ENCODE measurements at places on chromosomes 1 and 21.

DNA sequence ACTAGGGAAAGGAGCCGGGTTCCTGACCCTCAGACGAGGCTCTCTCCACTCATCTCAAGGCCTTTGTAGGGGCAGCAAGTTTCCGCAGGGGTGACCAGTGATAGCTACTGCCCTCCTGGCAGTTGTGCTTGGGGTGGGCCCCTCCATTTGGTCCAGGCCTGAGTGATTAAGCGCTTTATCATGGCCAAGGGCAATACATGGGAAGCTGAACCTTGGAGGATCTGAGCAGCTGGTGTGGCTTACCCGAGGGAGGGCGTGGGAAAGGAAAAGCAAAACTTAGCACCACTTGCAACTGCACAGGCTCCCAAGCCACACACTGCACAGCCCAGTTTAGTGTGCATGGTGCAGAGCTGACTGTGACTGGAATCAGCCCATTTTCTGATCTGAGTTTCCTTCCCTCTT, 47.8 kb downstream of the GADD45A start:
- no peak for DNase-seq

- DNase-seq: no peak
These were observed 184.7 kb downstream of the ST6GALNAC3 start for GRCh38 chr1:76259270-76259669.

DNA sequence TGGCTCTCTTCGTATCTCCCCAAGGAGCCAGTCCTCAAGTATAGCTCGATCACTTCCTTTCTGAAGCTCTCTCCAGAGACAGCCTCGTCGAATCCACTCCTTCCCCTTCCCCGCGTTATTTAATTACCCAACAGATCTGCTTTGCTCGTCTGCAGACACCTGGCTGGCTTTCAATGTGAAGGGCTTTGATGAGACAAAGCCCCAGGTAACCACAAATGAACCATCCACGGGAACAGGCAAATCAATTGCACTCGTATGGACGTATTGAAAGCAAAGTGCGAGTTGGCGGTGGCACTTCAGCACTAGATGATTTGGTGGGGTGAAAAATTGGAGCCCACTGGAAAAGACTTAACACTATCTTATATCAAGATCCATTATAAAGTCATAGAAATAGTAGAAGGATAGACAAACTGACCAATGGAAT, 364 bp upstream of the BCAR3 start:
- DNase-seq: no peak

- peak; percentile 64 for DNase-seq
These were observed 3.0 kb upstream of the MDM4 start for GRCh38 chr1:204513117-204513716.

- DNase-seq: no peak
These were observed 96.6 kb downstream of the SEC16B start for GRCh38 chr1:177873238-177873637.

GRCh38 chr1:172273647-172274396, 146.7 kb upstream of the C1orf105 start:
- DNase-seq: no peak

DNA sequence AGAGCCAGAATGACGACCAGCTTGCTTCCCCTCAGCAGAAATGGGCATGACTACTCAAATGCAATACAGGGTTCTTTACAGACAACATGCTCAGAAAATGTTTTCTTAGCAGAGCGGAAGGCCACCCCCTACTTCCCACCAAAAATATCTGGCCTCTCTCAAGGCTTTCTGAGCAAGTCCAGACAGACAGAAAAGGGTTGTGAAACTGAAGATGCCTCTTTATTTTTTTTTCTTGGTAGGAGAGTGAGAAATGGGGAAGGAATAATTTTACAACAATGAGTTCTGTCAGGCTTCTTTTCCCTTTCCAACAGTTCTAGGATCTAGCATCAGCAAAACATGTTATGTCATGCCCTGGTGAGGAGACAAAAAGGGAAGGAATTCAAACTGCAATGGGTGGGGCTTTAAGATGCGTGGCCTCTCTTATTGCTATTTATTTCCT, 172.0 kb upstream of the CAMK1G start:
- DNase-seq: no peak

DNA sequence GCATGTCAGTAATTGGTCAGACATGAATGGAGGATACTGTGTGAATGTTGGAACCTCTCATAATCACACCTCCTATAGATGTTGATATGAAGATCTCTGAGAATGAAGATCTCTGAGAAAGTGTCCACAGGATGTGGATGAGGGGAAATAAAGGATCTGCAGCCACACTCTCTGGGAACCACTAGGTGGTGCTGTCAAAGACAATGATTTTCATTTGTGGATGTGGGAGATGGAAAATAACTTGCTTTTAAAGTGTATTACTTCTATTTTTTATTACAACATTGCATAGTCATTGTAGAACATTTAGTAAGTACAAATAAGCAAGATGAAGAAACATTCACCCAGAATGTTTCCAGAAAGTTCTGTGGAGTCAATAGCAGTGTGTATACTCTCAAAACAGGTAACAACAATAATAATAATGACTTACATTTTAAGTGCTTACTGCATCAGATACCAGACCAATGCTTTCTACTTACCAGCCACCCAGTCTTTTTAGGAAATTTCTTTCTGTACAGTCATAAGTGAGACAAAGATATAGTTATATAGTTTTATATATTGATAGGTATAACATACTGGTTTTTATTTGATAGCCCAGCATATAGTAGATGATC, 128.2 kb downstream of the ATG4C start:
- no peak for DNase-seq

GRCh38 chr21:28754127-28754611, 238.5 kb downstream of the LTN1 start:
- no peak for DNase-seq

DNA sequence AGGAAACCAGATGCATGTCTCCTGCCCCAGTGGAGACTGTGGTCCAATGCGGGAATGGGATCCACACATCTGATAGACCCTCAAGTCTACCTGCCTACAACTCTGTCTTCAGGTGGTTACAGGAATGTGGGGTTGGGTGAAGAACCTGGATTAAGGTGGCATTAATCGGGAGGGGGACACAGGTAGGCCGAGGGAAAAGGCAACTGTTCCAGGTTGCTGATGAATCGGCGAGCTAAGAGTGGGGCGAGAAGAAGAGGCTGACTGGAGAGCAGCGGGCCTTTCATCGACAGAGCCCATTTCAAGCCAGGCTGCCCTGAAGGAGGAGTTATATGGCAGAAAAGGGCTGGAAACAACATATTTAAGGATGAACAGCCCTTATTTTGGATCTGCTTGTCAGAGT, 836 bp downstream of the CD2 start:
- DNase-seq: peak; percentile 50

GRCh38 chr1:27576806-27577227, 27.1 kb downstream of the AHDC1 start:
- DNase-seq: no peak

- no peak for DNase-seq
These were observed 1109.3 kb downstream of the PLA2G4A start for GRCh38 chr1:187938092-187938491.

DNA sequence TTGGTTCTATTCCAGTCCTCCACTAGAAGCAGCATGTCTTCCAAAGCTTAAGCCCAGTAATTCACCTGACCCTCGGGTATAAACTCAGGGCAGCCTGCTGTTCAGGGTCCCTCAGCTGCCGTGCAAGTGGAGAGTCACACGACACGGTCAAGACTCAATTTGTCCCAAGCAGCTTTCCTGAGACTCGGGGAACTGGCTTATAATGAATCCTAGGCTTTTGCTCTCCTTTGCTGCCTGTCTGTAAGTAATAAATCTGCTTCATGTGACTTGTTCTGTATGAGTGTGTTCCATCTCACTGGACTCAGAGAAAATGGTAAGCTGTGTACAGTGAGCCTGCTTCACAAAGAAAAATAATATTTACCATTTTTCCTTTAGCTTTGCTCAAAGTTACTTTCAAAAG, 119.8 kb downstream of the CYYR1 start:
- DNase-seq: no peak

DNA sequence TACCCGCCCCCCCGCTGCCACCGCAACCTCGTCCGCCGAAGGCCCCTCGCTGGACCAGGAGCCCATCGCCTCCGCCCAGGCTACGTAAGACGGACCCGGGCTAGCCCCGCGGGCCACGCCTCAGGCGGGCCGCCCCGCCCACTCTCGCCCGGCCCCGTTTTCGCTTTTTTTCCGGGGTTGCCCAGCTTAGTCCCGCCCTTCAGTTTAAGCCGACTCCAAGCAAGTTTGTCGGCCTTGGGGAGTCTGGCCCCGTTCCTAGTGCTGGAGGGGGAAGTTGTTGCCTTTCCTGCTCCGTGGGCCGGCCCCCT, 3.0 kb downstream of the RUSC1 start:
- peak; percentile 85 for DNase-seq

GRCh38 chr1:248751635-248752034, 3.9 kb downstream of the LYPD8 start:
- DNase-seq: no peak

DNA sequence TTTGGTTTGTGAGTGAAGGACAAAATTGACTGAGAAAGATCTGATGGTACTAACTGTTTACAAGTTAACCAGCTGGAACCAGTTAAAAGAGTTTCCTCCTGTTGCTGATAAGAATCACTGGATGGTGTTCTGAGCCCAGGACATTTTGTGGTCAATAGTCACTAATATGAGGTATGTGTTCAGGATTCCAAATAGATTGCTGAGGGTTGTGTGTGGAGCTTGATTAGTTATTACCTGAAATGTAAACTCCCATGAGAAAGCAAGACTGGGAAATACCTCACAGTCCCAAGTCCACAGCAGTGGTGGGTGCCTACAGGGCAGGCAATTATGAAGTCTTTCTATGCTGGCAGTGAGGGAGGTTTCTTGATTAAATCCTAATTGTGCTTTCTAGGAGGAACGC, 164.6 kb downstream of the DNM3 start:
- no peak for DNase-seq

DNA sequence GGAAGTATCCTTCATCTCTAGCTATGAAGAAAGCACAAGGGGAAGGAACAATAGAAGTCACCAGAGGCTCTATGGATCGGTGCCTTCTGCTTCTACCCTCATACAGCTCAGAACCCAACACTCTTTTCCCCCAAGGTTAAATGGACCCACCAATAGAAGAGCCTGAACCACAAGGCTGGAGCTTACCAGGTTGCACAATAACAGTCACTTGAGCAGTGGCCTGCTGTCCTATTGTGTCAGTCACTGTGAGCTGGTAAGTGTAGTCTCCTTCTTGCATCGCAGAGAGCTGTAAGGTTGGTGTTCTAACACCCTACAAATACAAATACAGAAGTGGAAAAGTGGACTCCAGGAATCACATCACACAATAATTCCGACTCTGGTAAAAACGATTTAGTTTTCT, 103.0 kb downstream of the KIAA0319L start:
- DNase-seq: no peak

DNA sequence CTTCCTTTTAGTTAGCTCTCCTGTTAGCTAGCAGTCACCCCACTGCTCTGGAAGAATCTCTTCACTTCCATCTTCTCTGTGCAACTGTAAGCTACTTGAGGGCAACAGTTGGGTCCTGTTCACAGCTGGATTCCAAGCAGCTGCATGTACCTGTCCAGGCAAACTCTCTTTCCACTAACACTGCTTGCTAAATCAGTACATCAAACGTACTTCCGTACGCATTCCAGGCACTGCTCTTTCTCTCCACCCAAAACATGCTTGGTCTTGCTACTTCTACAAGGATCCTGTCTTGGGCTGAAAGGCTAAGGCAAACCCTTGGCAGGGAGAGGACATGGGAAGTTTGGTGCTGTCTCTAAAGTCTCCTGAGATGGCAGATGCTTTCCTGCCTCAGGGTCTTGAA, 139.2 kb upstream of the CACNA1E start:
- no peak for DNase-seq

- DNase-seq: no peak
These were observed 264.2 kb downstream of the GRIK3 start for GRCh38 chr1:36769886-36770830.

DNA sequence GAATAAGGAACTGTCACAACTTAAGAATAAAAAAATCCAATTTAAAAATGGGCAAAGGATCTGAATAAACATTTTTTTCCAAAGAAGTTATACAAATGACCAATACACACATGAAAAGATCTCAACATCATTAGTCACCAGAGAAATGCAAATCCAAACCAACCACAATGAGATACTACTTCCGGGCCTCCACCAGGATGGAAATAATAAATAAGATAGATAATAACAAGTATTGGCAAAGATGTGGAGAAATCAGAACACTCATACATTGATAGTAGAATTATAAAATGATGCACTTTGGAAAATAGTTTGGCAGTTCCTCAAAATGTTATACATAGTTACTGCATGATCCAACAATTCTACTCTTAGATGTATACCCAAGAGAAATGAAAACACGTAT, 18.7 kb downstream of the ZSWIM5 start:
- DNase-seq: no peak

GRCh38 chr1:97778718-97779117, 142.1 kb downstream of the DPYD start:
- DNase-seq: no peak

GRCh38 chr1:67570486-67571143, 114.4 kb upstream of the GADD45A start:
- no peak for DNase-seq

- DNase-seq: no peak
These were observed 35.8 kb upstream of the GRIK3 start for GRCh38 chr1:37070126-37070525.

DNA sequence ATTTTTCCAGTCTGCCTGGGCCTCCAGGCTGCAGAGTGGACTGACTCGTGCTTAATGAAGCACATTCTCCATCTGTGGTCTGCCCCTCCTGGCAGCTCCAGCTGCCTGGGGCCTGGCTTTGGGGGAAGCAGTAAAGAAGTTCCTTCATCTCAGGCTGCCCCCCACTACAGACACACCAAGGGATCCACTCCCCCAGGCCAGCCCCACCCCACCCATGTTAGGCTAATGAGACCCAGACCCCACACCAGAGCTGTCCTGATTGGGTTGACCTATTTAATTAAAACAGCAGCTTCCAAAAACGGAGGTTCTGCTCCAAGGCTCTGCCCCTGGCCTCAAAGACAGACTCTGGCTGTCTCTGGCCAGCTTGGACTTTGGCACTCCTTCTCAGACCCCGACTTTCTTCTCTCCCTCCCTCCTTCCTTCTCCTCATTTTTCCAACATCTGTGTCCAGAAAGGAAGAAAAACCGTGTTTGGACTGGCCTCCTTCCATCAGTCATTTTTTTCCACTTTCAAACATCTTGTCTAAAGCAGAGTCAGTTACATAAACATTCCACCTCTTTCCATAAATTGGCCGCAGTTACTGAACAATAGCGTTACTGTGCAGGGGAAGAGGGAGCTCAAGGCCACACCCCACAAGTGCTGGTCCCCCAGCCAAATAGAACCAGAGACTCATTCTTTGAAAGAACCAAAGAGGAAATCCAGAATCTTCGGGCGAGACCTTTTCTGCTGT, 29.7 kb downstream of the SERTAD4 start:
- no peak for DNase-seq
